ENCODE measurements at places on chromosomes 1 and 21.

- no peak for DNase-seq
Observed at GRCh38 chr1:40753142-40753882, 30.3 kb upstream of the KCNQ4 start.

DNA sequence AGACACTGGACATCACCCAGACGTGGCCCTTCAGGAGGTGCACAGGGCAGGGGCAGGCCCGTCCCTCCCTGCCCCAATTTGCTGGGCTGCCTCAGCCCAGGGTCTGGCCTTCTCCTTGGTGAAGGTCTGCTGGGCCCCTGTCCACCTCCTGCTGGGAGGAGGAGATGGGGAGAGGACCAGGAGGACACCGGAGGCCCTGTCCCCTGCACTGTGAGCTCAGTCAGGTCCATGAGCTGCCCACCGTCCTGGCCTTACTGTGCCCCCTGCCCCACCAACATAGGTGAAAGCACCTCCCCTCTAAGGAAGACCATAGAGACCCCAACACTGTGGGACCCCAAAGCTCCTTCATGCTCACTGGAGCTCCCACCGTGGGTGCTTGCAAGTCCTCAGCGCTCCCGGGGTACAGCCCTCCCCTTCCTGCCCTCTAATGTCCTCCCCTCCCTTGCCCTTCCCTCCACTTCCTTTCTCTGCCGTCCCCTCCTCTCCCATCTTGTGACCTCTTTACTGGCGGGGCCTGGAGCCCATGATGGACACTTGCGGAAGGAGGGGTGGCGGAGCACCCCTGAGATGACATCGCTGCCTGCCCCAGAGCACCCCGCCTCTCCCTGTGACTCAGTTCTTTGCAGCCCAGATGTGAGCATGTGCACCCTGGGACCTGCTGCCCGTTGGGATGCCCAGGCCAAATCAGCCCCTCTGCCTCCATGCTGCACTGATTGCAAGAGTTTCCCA lies 4.6 kb downstream of the LRRC3 start:
- DNase-seq: no peak

DNA sequence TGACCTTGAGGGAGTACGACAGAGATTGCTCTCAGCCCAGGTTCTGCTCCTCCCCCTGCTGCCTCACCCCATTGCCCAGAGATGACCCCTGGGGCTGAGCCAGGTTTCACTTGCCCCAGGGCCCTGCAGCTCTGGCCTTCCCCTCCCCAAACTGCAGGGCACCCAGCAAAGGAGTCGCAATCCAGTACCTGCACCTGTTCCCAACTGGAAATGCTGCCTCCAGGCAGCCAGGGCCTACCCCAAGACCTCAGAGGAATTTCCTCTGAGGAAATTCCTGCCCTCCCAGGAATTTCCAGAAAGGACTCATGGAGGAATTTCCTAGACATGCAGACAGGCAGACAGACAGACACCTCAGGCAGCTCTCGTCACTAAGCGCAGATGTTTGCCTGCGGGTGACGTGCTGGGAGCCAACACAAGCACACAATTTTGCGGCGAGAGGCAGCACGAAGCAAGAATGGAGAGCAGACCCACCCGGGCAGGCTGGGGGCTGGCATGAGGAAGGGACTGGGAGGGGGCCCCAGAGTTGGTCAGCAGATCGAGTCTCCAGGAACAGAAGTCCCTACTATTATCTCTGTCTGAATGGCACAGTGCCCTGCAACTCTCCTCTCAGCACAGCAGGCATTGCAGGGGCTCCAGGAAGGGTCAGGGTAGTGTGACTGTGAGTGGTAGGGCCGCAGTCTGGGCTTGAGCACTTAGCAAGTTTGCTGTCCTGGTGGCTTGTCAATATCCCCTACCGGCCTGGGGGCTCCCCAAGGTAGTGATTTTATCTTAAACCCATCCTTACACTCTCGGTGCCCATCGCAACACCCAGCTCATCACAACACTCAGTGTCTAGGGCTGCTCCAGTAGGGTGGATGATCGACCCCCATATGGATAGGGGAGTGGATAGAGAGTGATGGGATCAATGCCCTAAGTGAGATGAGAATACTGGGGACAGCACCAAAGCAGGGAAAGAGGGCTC lies 2.9 kb upstream of the EFNA1 start:
- no peak for DNase-seq

- no peak for DNase-seq
Observed at GRCh38 chr1:226209307-226210059, 14.0 kb upstream of the MIXL1 start.

DNA sequence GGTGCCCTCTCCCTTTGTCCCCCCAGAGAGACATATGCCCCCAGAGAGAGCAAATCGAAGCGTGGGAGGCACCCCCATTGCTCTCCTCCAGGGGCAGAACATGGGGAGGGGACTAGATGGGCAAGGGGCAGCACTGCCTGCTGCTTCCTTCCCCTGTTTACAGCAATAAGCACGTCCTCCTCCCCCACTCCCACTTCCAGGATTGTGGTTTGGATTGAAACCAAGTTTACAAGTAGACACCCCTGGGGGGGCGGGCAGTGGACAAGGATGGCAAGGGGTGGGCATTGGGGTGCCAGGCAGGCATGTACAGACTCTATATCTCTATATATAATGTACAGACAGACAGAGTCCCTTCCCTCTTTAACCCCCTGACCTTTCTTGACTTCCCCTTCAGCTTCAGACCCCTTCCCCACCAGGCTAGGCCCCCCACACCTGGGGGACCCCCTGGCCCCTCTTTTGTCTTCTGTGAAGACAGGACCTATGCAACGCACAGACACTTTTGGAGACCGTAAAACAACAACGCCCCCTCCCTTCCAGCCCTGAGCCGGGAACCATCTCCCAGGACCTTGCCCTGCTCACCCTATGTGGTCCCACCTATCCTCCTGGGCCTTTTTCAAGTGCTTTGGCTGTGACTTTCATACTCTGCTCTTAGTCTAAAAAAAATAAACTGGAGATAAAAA lies 8.4 kb downstream of the EFNA3 start:
- DNase-seq: no peak

- DNase-seq: no peak
Observed at GRCh38 chr1:206516728-206516990, 9.3 kb downstream of the RASSF5 start.

- no peak for DNase-seq
Observed at GRCh38 chr1:162541619-162542141, 19.8 kb upstream of the UAP1 start.

GRCh38 chr21:29718081-29718815 lies 221.5 kb downstream of the GRIK1 start:
- DNase-seq: no peak

DNA sequence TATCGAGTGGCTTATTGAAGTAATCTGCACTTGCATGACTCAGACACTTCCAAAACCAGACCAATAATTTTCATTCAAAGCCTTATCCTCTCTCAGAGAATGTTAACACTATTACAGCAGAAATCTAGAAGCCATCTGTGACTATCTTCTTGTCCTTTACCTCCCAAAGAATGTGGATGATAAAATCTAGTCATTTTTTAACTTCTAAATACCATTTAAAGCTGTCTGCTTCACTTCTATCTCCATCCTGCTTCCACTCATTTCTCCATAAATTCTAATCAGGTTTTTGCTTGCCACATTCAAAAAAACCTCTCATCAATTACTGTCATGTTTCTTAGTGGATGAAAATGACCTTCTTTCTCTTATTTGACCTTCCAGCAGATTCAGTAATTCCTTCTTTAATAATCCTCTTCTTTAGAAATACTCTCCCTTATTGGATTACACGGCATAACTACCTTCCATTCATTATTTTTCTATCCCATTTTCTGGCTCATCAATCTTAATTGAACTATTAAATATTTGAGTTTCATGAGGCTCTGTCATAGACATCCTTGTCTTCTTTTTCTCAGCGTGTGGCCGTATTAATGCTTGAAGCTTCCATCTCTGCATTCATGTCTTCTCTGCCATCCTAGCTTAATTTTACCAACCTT lies 1999.4 kb downstream of the MRPL39 start:
- DNase-seq: no peak

GRCh38 chr1:25566730-25567341 lies 23.4 kb downstream of the LDLRAP1 start:
- no peak for DNase-seq

GRCh38 chr21:39180429-39181019 lies 2.7 kb downstream of the PSMG1 start:
- no peak for DNase-seq

DNA sequence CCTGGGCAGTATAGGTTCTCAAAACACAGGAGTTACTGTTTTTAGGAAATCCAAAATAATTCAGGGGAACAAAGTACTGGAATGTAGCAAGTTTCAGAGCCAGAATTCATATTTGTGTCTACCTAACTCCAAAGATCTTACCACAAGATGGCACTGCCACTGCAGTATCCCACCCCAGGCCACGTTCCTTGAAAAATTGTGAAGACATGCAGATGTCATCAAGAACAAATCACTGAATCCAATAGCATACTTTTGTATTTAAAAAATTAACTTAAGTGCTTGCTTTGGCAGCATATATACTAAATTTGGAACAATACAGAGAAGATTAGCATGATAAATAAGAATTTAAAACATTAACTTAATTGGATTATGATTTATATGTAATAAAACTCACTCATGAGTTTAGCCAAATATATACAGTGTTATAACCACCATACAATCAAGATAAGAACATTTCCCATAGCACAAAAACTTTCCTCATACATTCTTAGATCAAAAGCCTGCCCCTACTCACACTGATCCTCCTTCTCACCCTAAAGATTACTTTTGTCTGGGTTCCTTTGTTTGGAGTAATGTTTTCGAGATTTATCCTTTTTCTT lies 209.9 kb downstream of the FAF1 start:
- DNase-seq: no peak

DNA sequence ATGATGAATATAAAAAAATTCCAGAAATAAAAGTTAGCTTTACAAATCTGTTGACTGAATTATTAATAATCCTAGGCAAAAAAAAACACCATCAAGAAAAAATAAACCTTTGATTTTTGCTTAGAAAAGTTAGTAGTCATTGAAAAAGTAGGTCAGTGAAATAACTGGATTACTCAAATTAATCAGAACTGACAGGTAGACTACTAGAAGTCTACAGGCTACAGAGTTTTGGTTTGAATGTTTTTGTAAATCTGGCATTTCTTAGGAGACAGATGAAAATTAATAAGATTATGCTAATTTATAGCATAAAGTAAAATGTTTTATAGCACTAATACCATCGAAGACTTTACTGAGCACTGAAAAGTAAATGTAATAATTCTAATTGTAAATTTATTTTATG lies 511.9 kb downstream of the PTPRC start:
- DNase-seq: no peak

DNA sequence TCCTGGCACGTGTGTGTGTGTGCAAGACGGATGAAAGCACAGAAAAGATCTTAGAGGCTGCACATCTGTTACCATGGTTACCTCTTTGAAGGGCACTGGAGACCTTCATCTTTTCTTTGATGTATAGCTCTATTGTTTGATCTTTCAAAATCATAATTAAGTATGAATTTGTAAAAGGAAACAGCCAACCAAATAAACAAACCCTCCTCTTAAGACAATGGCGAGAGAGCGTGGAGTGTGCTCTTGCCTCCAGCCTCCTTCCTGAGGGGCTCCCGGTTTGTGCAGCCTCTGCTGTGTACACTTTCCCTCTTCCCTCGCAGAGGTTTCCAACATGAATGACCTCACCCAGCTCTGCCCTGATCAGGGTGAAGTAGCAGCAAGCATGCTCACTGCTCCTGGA lies 27.9 kb downstream of the CACNA1S start:
- no peak for DNase-seq
